ENCODE measurements at places on chromosomes 6 and 20. TPM values are rescaled to one million over a fixed set of nuclear protein-coding genes. Genes with fewer than 3 reads are reported as not detected.

The ADAM33 gene
- 13.1 TPM for total RNA-seq

The MOXD1 gene
- 9.1 TPM for total RNA-seq

The TAGAP gene
- not detected for total RNA-seq

The KIF6 gene
- total RNA-seq: 0.62 TPM

The GINS1 gene
- 4.9 TPM for total RNA-seq

The ORC3 gene
- total RNA-seq: 17.5 TPM

The UCKL1 gene
- total RNA-seq: 27.2 TPM

The FAM83C gene
- total RNA-seq: not detected

The BANF2 gene
- total RNA-seq: not detected

DNA sequence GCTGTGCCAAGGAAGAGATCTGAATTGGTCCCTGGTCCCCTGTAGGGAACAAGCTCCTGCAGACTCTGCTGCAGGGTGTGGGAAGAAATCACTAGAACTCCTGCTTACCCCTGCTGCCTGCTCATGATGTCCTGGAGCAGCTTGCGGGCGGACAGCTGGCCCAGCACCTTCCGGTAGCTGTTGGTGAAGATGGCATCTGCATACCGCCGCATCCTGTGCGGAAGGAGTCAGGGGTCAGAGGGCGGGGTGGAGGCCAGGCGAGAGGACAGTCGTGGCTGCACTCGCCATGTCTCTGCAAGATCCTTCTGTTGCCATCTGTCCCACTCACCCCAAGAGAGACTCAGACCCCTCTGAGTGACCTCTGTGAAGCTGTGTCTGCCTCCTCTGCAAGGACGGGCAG, 5.3 kb downstream of the GHRH start:
- H3K4me3 ChIP-seq: no peak overlapping the region
- H3K4me1 ChIP-seq: no peaks in the 10 kb centered on the region
- no peak overlapping the region for H3K27ac ChIP-seq
- peaks cover 32% of the 10 kb centered on the region for H3K27me3 ChIP-seq
- no peak for DNase-seq

DNA sequence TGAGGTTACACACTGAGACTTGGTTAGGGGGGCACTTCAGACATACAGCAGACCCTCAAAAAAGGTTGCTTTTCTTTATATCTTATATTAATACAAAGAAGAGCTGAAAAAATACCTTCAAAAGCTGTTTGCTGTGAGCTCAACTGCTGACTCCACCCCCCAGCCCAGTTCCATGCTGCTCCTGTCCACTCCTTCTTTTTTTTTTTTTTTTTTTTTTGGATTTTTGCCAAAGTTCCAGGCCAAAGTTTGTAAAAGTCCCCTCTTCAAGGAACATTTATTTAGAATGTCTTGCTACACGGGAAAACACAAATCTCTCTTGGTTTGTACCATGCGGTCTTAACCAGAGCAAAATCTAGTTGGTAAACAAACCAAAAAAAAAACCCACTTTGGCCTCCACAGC, 85.3 kb upstream of the AKAP12 start:
- no peak overlapping the region for H3K4me3 ChIP-seq
- DNase-seq: no peak
- peaks cover 3% of the 10 kb centered on the region for H3K4me1 ChIP-seq

- no peaks in the 10 kb centered on the region for H3K36me3 ChIP-seq
- DNase-seq: no peak
- H3K4me3 ChIP-seq: no peak overlapping the region
Measured at GRCh38 chr6:123997223-123997622, 193.6 kb downstream of the NKAIN2 start.

- no peaks in the 10 kb centered on the region for H3K27me3 ChIP-seq
- peak overlapping the region; percentile 8 for H3K27ac ChIP-seq
Measured at GRCh38 chr6:126063512-126064146, 77.3 kb downstream of the TRMT11 start.

DNA sequence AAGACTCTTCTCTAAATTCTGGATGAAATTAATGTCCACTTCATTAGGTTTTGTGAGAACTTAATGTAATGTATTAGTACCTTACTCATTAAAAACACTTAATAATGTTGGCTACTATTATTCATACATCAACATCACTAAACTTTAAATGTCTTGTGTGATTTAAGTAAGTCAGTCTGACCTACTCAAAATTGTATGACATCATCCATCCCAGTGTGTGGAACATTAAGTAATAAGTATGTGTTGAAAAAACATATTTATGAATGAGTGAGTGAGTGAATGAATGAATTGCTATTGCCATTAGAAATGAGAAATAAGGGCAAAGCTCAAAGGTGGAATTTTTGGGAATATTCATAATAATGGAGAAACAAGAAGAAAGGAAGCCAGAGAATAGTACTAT, 285.8 kb downstream of the HTR1B start:
- no peaks in the 10 kb centered on the region for H3K36me3 ChIP-seq
- no peak overlapping the region for H3K27ac ChIP-seq
- H3K4me1 ChIP-seq: peaks cover 11% of the 10 kb centered on the region

DNA sequence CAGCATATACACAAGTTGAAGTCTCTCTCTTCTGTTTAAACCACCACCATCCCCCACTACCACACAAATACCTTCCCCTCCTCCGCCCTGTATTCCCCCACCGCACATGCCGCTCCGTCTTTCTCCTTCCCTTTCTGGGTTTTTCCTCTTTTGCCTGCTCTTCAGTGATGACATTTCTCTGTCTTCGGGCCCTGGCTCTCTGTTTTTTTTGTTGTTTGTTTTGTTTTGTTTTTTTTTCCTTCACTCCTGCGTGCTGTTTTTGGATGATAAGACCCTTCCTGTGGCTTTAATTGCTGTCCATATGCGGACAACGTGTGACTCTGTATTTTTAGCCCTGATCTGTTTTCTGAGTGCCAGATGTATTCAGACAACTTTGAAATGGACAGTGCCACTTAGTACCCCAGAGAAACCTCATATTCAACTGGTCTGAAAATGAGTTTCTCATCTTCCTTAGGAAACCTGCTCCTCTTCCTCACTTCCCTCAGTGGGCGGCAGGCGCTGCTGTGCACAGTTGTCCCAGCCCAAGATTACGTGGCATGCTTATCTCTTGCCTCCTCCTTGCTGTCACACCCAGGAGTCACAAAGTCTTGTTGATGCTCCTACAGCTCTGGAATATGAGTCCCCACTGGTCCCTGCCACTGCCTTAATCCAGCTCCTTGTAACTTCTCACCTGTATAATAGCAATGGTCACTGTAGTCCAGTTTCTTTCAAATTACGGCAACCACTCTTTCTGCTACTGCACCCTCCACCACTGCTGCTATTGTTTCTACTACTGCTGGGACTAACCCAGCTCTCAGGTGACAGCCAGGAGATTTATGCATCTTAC, 8.2 kb downstream of the PPP1R14C start:
- H3K4me1 ChIP-seq: peaks cover 4% of the 10 kb centered on the region
- peaks cover 43% of the 10 kb centered on the region for H3K27me3 ChIP-seq
- DNase-seq: no peak
- H3K36me3 ChIP-seq: no peaks in the 10 kb centered on the region

- peaks cover 8% of the 10 kb centered on the region for H3K4me1 ChIP-seq
- no peak for DNase-seq
- H3K27ac ChIP-seq: no peak overlapping the region
- H3K27me3 ChIP-seq: no peaks in the 10 kb centered on the region
- no peaks in the 10 kb centered on the region for H3K36me3 ChIP-seq
Measured at GRCh38 chr6:115891750-115892149, 168.9 kb downstream of the FRK start.

GRCh38 chr20:58603721-58604120, 47.4 kb upstream of the STX16 start:
- no peaks in the 10 kb centered on the region for H3K36me3 ChIP-seq
- DNase-seq: no peak
- peaks cover 14% of the 10 kb centered on the region for H3K4me1 ChIP-seq
- H3K27ac ChIP-seq: peak overlapping the region; percentile 50

- no peak for DNase-seq
- peaks cover 9% of the 10 kb centered on the region for H3K36me3 ChIP-seq
- H3K4me1 ChIP-seq: no peaks in the 10 kb centered on the region
- no peaks in the 10 kb centered on the region for H3K27me3 ChIP-seq
- no peak overlapping the region for H3K27ac ChIP-seq
- H3K4me3 ChIP-seq: no peak overlapping the region
Measured at GRCh38 chr20:45372646-45373352, 5.3 kb downstream of the TP53TG5 start.

- H3K4me3 ChIP-seq: no peak overlapping the region
- no peaks in the 10 kb centered on the region for H3K27me3 ChIP-seq
- H3K36me3 ChIP-seq: no peaks in the 10 kb centered on the region
- no peak overlapping the region for H3K27ac ChIP-seq
- peaks cover 20% of the 10 kb centered on the region for H3K4me1 ChIP-seq
Measured at GRCh38 chr6:155001482-155001881, 6.4 kb downstream of the TIAM2 start.

DNA sequence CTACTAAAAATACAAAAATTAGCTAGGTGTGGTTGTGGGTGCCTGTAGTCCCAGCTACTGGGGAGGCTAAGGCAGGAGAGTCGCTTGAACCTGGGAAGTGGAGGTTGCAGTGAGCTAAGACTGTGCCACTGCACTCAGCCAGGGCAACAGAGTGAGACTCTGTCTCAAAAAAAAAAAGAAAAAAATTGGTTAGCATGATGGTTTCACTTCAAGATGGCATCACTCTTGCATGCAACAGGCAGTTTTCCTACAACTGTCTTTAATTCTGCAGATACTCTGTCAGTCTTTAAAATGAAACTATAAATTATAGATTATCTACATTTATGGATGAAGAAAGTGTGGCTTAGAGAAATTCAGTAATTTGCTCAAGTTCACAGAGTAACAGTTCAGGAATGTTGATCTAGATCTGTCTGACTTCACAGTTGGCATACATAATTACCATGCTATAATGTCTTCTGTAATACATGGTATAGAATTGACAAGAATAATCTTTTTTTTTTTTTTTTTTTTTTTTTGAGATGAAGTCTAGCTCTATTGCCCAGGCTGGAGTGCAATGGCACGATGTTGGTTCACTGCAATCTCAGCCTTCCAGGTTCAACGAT, 27.0 kb downstream of the ITCH start:
- peaks cover 48% of the 10 kb centered on the region for H3K4me1 ChIP-seq
- peak overlapping the region; percentile 93 for H3K27ac ChIP-seq
- peaks cover 21% of the 10 kb centered on the region for H3K36me3 ChIP-seq

DNA sequence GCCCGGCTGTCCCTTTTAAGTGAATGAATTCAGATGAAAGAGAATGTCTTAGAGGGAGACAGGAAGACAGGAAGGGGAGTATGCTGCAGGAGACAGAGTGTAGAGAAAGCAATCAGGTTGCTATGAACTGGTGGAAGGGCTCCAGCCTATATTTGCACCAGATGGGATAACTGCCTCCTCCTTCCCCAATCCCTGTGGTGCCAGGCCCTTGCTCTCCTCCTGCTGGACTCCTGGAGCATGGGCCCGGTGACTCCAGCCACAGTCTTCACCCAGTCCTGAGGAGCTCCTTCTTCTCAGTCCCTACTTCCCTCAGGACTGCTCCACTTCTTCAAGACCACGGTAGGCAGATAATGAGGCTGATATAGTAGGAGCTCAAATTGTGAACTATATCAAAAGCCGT, 91.8 kb downstream of the TMEM200A start:
- no peaks in the 10 kb centered on the region for H3K36me3 ChIP-seq
- no peak overlapping the region for H3K27ac ChIP-seq
- H3K4me3 ChIP-seq: no peak overlapping the region
- no peaks in the 10 kb centered on the region for H3K4me1 ChIP-seq
- H3K27me3 ChIP-seq: peaks cover 8% of the 10 kb centered on the region
- no peak for DNase-seq

- no peaks in the 10 kb centered on the region for H3K36me3 ChIP-seq
- H3K4me1 ChIP-seq: peaks cover 4% of the 10 kb centered on the region
- H3K27me3 ChIP-seq: peaks cover 8% of the 10 kb centered on the region
- H3K4me3 ChIP-seq: no peak overlapping the region
- DNase-seq: no peak
Measured at GRCh38 chr20:46965477-46965876, 70.8 kb downstream of the EYA2 start.

- H3K36me3 ChIP-seq: no peaks in the 10 kb centered on the region
- peaks cover 10% of the 10 kb centered on the region for H3K4me1 ChIP-seq
- DNase-seq: peak; percentile 88
- peaks cover 7% of the 10 kb centered on the region for H3K27me3 ChIP-seq
Measured at GRCh38 chr20:35600993-35601973, 14.3 kb upstream of the SPAG4 start.

GRCh38 chr6:126167726-126168125, 172.2 kb upstream of the CENPW start:
- no peak overlapping the region for H3K4me3 ChIP-seq
- no peaks in the 10 kb centered on the region for H3K4me1 ChIP-seq
- H3K27ac ChIP-seq: no peak overlapping the region
- H3K27me3 ChIP-seq: no peaks in the 10 kb centered on the region

DNA sequence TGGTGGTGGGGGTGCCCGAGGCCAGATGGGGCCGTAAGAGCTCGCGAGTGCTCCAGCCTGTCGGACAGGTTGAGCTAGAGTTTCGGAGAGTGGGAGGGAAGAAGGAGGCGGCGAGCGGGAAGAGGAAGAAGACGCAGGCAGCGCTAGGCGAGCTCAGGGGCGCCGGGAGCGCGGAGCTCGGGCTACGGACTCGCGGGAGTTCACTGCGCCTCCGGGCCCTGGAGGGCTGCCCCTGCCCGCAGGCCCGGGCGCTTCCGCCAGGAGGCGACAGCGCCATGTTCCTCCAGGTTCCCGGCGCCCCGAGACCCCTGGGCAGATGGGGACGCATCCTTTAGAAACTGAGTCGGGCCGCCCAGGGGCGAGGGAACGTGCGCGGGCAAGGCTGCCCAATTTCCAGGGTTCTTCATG, 984 bp downstream of the TFAP2C start:
- peak overlapping the region; percentile 84 for H3K4me3 ChIP-seq
- peaks cover 7% of the 10 kb centered on the region for H3K36me3 ChIP-seq
- H3K27ac ChIP-seq: peak overlapping the region; percentile 78
- DNase-seq: peak; percentile 94

- H3K4me3 ChIP-seq: peak overlapping the region; percentile 36
- H3K36me3 ChIP-seq: no peaks in the 10 kb centered on the region
- no peak for DNase-seq
- H3K27me3 ChIP-seq: no peaks in the 10 kb centered on the region
- peaks cover 34% of the 10 kb centered on the region for H3K4me1 ChIP-seq
Measured at GRCh38 chr20:3787324-3788014, 929 bp upstream of the CENPB start.

Measured in chondrocyte (in vitro differentiated cells).